ENCODE measurements at places on chromosomes 3 and 15. TPM values are rescaled to one million over a fixed set of nuclear protein-coding genes. Genes with fewer than 3 reads are reported as not detected.

- DNase-seq = peak; percentile 90
Observed at GRCh38 chr15:40439461-40439959, 1.2 kb upstream of the BAHD1 start.

Gene PTPN9
- 44.8 TPM for total RNA-seq

- no peak for DNase-seq
Observed at GRCh38 chr15:60421544-60421943, 23.8 kb upstream of the ANXA2 start.

- peak; percentile 82 for DNase-seq
Observed at GRCh38 chr3:9732080-9732739, 675 bp downstream of the BRPF1 start.

DNA sequence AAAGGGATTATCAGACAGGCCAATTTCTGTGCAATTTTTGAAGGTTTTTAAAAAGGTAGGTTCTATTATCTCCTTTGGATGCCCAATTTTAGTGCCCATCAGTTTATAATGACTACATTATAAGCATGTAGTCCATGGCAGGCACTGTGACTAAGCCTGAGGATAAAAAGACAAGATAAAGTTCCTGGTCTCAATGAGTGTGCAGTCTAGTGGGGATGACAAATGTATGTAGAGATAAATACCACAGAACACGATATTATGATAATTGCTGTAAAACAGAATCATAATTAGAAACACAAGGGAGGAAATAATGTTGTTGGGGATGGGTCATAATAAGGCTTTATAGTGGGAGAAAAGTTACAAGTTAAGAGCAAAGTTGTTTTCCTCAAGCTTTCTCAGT, 163.1 kb downstream of the ZNF385D start:
- DNase-seq = no peak

DNA sequence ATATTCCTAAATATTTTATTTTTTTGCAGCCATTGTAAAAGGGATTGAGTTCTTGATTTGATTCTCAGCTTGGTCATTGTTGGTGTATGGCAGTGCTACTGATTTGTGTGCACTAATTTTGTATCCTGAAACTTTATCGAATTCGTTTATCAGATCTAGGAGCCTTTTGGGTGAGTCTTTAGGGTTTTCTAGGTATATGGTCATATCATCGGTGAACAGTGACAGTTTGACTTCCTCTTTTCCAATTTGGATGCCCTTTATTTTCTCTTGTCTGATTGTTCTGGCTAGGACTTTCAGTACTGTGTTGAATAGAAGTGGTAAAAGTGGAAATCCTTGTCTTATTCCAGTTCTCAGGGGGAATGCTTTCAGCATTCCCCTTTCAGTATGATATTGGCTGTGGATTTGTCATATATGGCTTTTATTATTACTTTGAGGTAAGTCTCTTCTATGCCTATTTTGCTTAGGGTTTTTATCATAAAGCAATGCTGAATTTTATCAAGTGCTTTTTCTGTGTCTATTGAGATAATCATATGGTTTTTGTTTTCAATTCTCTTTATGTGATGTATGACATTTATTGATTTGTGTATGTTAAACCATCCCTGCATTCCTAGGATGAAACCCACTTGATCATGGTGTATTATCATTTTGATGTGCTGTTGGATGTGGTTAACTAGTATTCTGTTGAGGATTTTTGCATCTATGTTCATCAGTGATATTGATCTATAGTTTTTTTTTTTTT, 11.4 kb upstream of the SLC9A9 start:
- no peak for DNase-seq

DNA sequence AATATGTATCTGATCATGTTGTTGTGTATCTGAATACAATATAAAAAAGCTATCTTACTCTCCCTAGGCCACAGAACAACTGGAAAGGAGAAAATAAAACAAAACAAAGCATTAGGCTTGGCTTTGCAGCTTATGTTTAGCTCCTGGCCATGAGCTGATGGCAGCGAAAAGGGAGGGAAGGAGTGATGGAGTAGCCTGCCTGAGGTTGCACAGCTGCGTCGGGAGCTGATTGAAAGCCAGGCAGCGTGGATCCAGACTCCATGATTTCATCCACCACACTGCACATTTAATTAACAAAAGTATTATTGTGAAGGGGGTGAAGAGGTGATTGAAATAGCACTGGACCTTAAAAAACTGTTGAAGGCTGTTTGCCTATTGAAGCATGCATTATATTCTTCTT, 212.2 kb downstream of the GABRG3 start:
- no peak for DNase-seq

Gene C3orf52
- 11.3 TPM for total RNA-seq

DNA sequence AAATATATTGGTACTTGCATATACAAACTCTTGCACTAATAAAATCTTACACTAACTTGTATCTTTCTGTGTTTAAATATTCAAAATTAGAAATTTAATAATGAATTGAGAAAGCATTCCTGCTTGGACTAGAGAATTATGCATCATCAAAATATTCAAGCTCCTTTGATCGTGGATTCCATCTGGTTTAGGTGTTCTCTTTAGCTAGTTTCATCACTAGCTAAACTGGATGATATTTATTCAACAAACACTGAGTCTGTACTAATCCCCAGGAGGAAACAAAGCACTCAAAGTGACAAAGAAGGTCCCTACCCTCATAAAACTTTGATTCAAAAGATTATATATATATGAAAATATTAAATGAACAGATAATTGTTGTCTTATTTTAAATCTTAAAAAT, 1360.9 kb upstream of the ALCAM start:
- no peak for DNase-seq

Gene ZBBX
- total RNA-seq = 0.90 TPM

Gene FBXO40
- under 0.01 TPM for total RNA-seq

- no peak for DNase-seq
Observed at GRCh38 chr15:85326291-85326690, 54.1 kb upstream of the AKAP13 start.

Gene GABRR3
- not detected for total RNA-seq

- DNase-seq = no peak
Observed at GRCh38 chr3:10370429-10370828, 49.5 kb upstream of the SEC13 start.

- DNase-seq = no peak
Observed at GRCh38 chr3:191631496-191631895, 170.5 kb downstream of the PYDC2 start.

DNA sequence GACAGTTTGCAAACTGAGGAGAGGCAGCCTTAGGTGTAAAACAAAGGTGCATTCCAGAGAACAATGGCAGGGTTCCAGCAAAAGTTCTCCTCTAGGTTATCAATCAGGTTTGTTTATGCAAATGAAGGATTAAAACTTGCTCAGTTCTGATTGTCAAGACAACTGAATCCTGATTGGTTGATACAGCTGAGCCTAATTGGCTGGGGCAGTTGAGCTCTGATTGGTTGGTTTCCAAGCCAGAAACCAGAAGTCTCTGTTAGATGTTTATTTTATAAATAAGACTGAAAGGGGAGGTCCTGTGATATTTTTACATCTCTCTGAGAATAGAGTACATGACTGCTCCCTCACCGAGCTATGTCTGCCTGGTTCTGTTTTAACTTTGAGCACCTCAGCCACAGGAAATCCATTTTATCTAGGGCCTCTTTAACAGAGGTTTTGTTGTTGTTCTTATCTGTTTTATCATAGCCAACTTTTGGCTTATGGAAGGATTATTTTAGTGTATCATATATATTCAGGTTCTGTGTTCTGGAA, 37.8 kb downstream of the PPM1L start:
- no peak for DNase-seq

GRCh38 chr15:40543631-40544294, 21.1 kb downstream of the CCDC32 start:
- no peak for DNase-seq

- DNase-seq = no peak
Observed at GRCh38 chr3:64872345-64872744, 184.5 kb upstream of the ADAMTS9 start.

DNA sequence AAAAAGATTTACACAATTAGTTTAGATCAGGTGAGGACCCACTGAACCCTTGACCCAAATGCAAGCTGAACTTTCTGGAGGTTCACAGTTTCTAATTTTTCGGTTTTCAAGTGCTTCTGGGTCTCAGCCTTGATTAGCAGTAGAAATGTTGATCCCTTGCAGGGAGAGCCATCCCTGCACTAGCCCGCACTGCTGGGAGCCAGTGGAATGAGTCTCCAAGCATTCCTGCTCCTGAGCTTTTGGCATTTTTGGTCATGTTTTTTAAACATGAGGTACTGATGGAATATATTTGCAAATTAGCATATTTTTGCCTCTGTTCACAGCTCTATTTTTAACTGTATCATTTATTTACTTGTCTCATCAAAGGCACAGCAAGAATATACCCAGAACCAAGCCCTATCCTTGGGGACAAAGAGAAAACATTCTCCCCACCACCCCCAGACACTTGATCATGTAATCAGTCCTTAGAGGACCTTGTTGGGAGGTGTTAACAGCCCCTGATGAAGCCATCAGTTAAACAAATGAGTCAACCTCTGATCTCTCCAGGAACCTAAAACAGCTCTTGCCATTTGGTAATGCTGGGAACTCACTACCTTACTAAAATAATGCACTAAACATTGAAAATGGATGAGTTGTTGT, 119.0 kb upstream of the CTDSPL start:
- DNase-seq = no peak

GRCh38 chr3:125231895-125232294, 19.3 kb upstream of the SLC12A8 start:
- DNase-seq = no peak
